ENCODE measurements at places on chromosomes 13 and 19.

DNA sequence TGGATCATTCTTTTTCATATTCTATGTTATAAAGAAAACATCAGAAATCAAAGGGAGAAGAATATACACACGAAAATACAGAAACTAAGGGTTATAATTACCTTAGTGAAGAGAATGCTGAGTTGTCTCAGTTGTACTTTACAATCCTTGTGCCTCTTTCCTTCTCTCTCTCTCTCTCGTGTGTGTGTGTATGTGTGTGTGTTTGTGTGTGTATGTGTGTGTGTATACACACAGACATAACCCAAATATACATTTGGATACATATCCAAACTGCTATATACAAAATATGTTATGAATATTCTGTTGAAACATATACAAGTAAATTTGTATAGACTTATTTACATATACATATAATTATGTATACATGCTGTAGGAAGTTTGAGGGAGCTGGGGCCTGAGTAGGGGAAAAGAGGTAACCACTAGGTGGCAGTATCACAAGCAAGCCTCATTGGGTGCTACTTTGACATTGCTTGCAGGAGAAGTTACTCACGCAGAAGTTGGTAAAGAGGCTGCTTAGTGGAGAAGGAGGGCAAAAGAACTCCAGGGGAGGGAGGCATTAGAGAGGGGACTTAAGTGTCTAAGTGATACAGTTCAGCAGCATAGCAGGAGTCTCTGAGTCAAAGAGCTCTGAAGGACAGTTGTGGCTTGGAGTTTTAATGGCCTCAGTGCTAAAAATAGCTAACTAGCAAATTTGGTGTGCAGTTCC, 465.1 kb upstream of the PCDH20 start:
- DNase-seq, result no peak

- DNase-seq, result no peak
Observed at GRCh38 chr19:56341948-56342347, 27.3 kb upstream of the ZSCAN5A start.

DNA sequence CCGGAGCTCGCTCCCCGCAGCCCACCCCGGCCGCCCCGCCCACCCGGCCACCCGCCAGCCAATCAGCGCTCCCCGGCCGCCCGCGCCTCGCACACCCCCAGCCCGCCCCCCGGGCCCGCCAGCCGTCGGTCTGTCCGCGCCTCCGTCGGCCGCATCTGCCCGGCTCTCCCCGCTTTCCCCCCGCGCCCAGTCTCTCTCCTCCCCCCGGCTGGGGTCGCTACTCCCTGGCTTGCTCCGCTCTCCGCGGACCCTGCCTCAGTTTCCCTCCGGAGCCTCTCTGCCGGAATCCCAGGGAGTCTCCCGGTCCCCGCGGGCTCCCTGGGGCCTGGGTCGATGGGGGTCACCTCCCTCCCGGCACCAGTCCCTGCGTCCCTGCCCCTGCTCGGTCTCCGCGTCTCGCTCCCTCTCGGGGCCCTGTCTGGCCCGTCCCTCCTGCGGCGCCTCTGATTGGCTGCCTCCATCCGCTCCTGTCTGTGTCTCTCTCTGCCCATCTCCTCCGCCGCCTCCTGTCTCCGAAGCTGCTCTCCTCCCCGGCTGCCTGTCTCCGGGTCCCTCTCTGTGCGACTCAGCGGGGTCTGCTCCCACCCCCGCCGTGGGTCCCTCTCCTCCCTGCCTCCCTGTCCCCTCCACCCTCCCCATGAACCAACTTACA, 484 bp downstream of the IL11 start:
- DNase-seq, result peak; percentile 41

- no peak for DNase-seq
Observed at GRCh38 chr19:43575955-43576878, 616 bp downstream of the PINLYP start.

DNA sequence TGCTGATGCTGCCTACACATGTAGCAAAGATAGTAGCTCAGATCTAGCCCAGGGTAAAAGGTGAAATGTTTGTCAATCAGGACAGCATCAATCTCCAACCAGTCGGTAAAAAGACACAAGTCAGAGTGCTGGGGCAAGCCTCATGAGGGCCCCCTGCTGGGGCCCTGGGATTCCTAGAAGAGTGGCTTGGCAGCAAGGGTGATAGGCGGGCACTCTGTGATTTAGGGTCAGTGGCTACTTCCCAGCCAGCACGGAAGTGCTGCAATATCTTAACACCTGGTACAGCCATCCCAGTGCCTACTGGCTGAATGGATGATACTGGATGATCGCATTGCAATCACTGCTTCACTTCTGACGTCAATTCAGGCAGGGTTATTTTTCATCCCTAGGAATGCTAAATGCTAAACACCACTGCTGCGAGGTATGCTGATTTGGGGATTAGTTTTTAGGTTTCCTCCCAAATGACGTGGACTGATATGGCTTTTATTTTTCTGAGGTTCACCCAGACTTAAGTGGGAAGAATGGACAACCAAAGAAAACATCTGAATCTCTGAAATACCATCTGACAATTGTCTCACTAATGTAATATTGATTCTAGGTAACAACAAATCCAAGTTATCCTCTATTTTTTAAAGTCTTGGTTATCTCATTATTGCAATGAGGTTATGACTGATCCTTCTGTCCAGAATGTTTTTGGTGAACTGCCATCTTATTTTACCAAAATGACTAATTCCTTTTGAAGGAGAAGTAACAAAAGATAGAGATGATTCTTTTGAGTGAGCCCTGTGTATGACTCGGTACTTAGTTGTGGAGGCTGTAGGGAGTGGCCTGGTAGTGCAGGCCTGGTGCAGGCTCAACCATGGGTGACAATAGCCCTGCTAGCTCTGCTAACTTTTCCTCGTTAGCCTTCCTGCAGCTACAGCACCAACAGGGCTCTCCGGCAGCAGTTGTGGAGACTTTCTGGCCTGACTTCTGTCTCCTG, 432.5 kb downstream of the FGF9 start:
- DNase-seq, result no peak

DNA sequence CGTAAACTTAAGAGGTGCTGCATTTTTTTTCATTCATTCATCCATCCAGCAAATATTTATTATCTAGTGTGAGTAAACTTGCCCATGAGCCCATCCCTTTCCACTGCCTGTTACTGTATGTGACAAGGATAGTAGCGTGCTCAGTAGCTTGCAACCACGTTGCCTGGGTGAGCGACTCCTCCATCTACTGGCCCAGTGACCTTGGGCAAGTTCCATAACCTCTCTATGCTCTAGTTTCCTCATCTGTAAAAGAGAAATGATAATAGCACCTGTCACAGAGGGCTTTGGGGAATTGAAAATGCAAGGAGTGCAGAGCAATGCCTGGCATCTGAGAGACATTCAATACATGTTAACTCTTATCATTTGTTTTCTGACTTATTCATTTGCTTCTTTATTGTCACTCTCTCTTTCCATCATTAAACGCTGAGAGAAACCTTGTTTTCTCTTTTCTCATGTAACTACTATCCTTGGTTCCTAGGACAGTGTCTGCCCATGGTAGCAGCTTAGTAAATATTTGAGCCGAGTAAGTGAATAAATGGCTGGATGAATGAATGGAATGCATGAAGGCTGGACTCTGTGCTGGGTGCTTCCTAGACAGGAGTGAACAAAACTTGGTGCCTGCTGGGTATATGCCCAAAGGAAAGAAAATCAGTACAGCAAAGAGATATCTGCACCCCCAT, 19.9 kb downstream of the LRCH1 start:
- no peak for DNase-seq

- no peak for DNase-seq
Observed at GRCh38 chr19:55702131-55702627, 27.2 kb downstream of the EPN1 start.

GRCh38 chr13:70544706-70545105, 436.5 kb upstream of the KLHL1 start:
- DNase-seq, result no peak

- no peak for DNase-seq
Observed at GRCh38 chr13:93723316-93723715, 496.7 kb downstream of the GPC6 start.

GRCh38 chr19:16074488-16075365, 1.6 kb upstream of the TPM4 start:
- DNase-seq, result no peak

GRCh38 chr13:70534466-70534865, 426.2 kb upstream of the KLHL1 start:
- DNase-seq, result no peak

DNA sequence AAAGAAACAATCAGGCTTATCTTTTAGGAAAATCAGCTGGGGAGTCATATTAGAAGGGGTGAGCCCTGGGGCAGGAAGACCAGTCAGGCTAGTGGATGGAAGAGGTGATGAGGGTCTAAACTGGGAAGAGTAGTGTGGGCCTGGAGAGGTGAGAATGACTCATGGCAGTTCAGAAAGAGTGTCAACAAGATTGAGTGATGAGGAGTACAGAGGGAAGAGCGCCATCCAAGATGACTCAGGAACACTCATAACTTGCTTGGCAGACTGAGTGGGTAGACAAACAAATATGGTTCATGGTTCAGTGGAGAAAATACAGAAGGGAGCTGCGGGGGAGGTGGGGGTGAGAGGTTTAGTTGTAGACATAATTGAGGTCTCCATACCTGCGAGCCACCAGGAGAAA, 17.3 kb upstream of the CLDN10 start:
- no peak for DNase-seq
